AG04450 (cell line): ENCODE measurements at places on chromosomes 2 and 18. TPM values are rescaled to one million over a fixed set of nuclear protein-coding genes. Genes with fewer than 3 reads are reported as not detected.

DNA sequence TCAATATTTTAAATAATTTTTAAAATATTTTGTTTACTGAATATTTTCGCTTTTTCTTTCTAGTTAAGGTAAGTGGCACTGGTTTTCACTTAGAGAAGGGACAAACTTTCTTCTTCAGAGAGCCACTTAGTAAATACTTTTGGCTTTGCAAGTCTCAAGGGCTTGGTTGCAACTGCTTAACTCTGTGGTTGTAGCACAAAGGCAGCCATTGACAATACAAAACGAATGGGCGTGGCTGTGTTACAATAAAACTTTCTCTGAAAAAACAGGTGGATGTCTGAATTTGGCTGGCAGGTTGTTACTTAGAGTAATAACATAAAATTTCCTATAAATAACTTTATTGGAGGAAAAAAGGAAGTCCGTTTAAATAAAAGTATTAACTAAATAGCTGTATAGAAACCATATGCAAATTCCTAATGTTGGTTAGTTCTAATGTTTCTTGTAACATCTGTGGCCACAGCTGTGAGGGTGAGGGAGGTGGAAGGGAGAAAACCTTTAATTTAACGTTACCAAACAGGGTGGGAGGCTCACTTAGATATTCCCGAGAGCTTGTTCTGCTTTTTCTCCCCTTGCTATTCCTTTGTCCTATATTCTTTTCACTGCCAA, 62.4 kb upstream of the TNP1 start:
- no peak for DNase-seq

DNA sequence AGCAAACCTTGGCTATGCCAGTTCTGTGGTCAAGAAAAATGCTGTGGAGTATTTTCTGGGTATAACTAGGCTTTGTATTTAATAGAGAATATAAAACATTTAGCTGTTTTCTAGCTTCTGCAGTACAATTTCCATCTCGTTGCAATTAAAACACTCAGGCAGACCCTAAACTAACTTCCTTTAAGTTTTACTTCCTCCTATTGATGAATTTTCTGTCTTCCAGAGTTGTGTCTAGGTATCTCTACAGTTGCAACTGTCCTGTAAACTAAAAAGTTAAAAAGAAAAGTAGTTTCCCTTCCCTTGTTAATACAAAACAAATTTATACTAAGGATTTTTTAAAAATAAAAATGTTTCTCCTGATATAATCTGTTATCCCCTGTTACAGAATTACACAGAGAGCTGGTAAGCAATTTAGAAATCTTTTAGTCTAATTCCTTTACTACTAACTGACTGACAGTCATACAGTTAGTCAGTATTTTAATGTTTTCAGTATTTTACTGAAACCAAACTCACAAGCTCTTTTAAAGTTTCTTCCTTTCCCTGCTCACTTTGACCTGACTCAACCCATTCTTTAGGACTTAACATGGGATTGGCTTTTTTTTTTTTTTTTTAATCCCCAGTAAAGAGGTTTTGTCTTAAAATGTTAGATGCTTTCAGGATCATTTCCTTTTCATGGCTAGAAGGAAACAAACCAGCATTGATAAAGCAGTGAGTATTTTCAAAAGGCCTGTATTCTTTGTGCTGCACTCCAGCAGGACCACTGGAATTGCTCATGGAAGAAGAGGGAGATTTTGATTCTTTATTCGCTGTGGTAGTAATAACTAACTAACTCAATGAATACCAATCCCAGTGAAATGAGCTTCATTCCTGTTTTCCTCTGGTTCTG, 22.9 kb downstream of the ITGAV start:
- DNase-seq: no peak

DNA sequence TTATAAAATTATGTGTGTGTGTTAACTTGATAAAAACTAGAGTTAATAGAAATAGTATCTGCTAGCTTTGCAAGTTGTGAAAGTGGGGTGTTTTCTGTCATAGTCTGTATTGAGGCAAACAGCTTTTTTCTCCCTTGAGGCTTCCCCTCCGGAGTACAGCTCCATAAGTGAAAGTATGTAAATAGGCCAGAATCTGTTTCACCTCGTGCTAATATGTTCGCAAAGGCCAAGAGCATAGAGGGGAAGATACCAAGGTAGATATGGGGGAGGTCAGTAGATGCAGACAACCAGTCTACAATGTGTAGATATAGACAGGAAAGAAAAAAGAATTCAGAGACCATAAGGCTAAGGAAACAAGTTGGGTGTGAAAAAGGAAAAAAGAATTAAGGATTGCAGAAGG, 72.9 kb downstream of the PTRHD1 start:
- DNase-seq: no peak

DNA sequence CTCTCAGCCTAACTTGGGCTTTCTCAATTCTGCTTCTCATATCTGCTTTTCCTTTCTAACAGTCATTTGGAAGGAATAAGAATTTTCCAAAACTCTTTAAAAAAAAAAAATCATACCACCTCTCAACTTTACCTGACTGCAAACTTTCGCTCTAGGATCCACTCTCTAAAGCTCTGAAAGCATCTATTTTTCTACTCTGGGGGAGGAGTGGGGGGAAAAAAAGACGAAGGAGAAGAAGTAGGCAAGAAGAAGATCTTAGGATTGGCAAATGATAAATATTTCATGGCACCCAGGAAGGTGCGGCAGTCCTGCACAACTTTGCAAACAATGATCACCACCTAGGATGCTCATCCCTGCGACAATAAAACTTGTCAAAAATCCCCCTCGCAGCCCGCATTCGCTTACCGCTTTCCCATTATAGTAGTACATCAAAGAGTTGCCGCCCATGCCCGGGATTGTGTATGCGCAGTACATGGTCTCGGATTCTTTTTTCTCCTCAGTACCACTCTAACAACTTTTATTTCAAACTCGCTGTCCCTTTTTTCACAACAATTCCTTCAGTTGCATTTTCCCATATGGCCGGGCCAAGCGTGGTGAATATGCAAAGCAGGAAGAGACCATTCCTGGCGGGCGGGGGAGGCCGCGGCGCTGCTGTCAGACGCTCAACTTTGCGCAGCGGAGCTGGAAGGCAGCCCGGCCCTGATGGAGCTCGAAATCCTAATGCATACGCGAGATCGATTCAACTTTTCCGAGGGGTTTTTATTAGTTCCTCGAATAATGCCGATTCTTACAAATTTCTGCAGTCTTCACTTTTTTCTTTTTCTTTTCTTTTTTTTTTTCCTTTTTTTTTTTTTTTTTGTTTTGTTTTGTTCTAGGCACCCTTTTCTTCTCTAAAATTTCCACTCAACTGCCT, 266.5 kb downstream of the TCF4 start:
- DNase-seq: peak; percentile 75

- no peak for DNase-seq
These were observed 82.6 kb upstream of the SLC8A1 start for GRCh38 chr2:40534528-40534927.

GRCh38 chr2:138324068-138324771, 177.3 kb upstream of the SPOPL start:
- no peak for DNase-seq

- no peak for DNase-seq
These were observed 258.5 kb downstream of the TWIST2 start for GRCh38 chr2:239106314-239106908.

DNA sequence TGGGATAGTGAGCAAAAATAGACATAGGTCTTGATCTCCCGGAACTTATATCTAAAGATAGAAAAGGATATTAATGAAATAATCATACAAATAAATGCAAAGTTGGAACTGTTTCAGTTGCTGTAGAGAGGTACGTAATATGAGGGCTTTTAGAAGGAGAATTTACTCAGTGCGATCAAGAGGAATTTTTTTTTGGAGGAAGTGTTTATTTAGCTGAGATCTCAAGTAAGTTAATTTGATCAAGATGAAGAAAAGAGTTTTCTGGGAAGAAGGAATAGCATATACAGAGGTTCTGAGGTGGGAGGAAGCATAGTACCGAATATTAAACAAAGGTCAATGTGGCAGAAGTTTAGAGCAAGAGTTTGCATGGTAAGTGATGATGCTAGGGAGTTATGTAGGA, 11.3 kb downstream of the MBD5 start:
- DNase-seq: no peak

- no peak for DNase-seq
These were observed 20.9 kb upstream of the CFAP36 start for GRCh38 chr2:55498582-55498981.

GRCh38 chr2:46873604-46874068, 42.0 kb downstream of the MCFD2 start:
- DNase-seq: peak; percentile 81

GRCh38 chr2:207385903-207386302, 143.9 kb upstream of the CREB1 start:
- DNase-seq: peak; percentile 48

DNA sequence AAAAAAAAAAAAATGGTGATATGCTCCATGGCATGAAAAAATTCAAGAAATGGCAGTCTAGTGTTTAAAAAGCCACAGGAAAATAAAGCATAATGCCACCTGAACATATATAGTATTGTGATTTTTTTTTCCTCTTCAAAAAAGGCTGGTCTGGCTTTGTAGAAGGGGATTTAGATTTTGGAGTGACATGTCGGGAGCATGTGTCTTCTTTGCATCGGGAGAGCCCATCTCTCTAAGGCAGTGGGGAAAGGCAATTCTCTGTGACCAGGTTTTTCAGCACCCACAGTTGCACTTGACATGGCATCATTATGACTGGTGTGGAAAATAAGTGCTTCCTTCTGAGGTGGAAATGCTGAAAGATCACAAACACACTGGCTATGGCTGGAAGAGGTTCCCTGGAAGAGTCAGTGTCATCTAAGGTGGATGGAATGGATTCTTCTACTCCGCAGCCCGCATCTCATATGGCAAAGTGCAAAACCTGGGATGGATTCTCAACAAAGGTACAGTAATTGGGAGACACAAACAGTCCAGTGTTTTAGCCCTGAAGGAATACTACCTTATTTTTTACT, 172.5 kb downstream of the AGAP1 start:
- peak; percentile 69 for DNase-seq

- DNase-seq: no peak
These were observed 75.5 kb downstream of the CAPN13 start for GRCh38 chr2:30731706-30732105.

The MGAT5 gene
- 115 and 119 TPM in 2 replicates for polyA plus RNA-seq

The SGO2 gene
- polyA plus RNA-seq: 3.7 and 8.4 TPM in 2 replicates

The OR6B2 gene
- polyA plus RNA-seq: not detected in 2 replicates

The TUBA4B gene
- not detected in 2 replicates for polyA plus RNA-seq

The FER1L5 gene
- 0.17 and 0.20 TPM in 2 replicates for polyA plus RNA-seq

The BMP10 gene
- polyA plus RNA-seq: not detected in 2 replicates

The SEH1L gene
- 47.9 and 54.6 TPM in 2 replicates for polyA plus RNA-seq

The ANKRD30BL gene
- polyA plus RNA-seq: not detected in 2 replicates

The MROH2A gene
- polyA plus RNA-seq: not detected in 2 replicates
